NCI-H82 (cell line): ENCODE measurements at places on chromosomes 5 and 9.

GRCh38 chr9:125931211-125931610 lies 184.0 kb downstream of the PBX3 start:
- no peak for DNase-seq

DNA sequence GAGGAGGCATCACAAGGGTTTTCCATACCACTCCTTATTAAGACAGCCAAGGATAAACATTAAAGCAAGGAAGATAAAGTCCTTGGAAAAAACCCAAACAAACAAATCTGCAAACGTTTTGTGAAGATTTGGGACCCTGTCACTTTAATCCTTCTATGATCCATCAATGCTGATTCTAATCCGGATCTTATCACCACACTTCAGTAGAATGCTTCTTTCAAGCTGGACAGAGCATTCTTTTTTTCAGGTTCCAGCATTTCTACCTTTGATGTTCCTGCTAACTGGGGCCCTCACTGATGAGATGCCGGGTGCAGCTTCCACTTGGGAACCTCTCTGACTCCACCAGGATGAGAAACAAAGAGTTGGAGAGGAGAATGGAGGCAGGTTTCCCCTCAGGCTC lies 132.8 kb upstream of the SHB start:
- DNase-seq = no peak

GRCh38 chr5:67267512-67268216 lies 71.1 kb upstream of the CD180 start:
- DNase-seq = no peak

- no peak for DNase-seq
Observed at GRCh38 chr5:96852759-96853158, 23.5 kb upstream of the ERAP2 start.

- DNase-seq = no peak
Observed at GRCh38 chr5:40945111-40945510, 35.8 kb downstream of the C7 start.

DNA sequence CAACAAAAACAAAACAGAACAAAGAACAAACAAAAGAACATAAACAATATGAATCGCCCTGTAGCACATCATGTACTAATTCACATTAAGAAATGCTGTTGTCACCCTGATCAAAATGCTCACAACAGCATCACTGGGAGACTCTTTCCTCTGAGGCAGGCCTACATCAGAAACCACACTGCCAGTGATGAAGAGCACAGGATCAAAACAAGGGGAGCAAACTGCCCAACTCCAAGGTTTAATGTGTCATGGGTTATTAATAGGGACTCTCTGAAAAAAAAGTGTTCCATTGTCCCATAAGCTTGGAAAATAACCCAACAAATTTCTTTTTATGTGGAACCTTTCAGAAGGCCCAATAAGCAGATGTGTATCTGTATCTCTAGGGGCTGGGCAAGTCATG lies 74.2 kb downstream of the PTPN3 start:
- DNase-seq = no peak
